ENCODE measurements at places on chromosomes 5 and 9.

- peak; percentile 15 for DNase-seq
Observed at GRCh38 chr9:111632060-111632459, 926 bp downstream of the DNAJC25 start.

GRCh38 chr5:32272746-32273145 is 40.0 kb downstream of the MTMR12 start:
- DNase-seq, result no peak

DNA sequence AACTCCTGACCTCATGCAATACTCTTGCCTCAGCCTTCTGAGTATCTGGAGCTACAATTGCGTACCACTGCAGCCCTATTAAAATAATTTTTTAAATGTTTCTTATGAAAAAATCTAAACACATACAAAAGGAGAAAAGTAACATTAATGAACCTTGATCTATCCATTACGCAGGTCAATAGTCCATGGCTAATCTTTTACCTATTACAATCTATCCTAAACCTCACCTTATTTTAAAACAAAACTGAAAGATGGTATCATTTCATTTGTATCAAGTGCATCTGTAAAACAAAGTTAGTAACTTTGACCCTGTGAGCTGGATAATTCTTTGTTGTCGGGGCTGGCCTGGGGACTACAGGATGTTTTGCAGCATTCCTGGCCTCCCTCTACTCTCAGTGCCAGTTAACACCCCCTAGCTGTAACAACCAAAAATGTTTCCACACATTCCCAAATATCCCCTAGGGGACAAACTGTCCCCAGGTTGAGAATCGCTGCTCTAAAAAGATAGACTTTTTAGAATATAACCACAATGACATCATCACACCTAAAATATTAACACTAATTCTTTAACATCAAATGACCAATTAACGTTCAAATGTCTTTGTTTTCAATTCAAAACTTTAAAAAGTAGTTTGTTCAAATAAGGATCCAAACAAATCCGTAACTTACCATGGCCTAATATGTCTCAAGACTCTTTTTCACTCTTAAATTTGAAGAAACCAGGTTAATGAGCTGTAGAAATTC is 54.8 kb downstream of the RNF38 start:
- no peak for DNase-seq

GRCh38 chr9:131554087-131554842 is 8.9 kb downstream of the PRRT1B start:
- DNase-seq, result no peak

GRCh38 chr5:36877667-36878391 is 1.3 kb downstream of the NIPBL start:
- DNase-seq, result peak; percentile 79

DNA sequence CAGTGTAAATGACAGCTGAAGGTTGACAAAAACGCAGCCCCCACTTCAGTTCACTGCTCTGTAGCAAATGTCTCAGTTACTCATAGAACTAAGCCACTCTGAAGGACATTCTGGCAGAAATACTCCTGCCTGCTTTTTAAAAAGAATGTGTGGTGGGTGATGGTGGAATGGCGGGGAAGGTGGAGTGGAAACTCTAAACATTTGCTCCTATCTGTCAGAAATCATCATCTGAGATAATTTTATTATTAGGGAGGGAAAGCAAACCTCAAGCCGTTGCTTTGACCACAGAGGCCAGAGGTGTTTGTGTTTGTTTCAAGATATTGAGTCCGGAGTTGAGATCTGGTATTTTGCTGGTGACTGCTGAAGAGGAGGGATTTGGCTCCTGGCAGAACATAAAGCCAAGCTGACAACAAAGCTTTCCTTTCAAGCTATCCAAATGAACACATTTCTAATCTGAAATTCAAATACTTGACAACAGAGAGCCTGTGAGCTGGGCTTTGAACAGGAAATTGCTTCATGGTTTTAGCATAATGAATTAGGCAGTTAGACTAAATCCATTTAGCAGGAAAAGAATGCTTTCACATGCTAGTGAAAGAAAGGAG is 362.7 kb downstream of the CSNK1G3 start:
- DNase-seq, result no peak

- no peak for DNase-seq
Observed at GRCh38 chr9:71678999-71679398, 89.3 kb downstream of the CEMIP2 start.

GRCh38 chr5:56480078-56480704 is 247.1 kb upstream of the ANKRD55 start:
- peak; percentile 13 for DNase-seq

- DNase-seq, result no peak
Observed at GRCh38 chr9:93268551-93269314, 84.8 kb downstream of the WNK2 start.

DNA sequence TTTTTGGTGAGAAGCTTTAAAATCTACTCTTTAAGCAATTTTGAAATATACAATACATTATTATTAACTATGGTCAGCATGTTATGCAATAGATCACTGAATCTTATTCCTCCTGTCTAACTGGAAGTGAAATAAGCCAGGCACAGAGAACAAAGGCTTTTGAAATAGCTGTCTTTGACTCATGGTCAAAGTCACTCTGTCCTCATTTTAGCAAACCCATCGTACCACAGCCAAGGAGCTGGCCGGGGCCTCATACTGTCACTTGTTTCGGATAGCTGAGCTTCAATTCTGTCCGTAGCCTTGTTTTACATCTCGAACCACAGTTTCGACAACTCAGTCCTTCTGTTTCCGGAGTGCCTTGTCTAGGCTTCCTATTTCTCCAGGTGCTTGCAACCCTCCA is 19.2 kb downstream of the ADCY2 start:
- no peak for DNase-seq

- no peak for DNase-seq
Observed at GRCh38 chr9:14292181-14292739, 21.7 kb downstream of the NFIB start.

GRCh38 chr9:8962084-8962483 is 1162.5 kb upstream of the DMAC1 start:
- DNase-seq, result no peak

- DNase-seq, result no peak
Observed at GRCh38 chr9:129472651-129473102, 148.2 kb downstream of the C9orf50 start.

DNA sequence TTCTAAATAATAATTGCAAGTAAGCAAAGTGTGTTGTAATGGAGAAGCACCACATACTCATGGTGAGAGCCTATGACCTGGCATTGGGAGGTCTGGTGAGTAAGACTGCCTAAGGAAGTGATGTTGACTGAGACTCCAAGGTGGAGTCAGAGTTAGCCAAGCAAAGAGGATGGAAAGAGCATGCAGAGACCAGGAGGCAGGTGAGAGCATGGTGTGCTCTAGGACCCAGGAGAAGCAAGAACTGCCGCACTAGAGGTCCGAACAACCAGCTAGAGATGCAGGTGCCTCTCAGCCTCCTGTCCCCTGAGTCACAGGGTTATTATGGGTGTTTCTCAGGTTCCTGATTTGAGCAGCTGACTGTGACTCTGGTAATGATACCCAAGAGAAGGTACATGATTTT is 27.3 kb downstream of the ANP32B start:
- peak; percentile 91 for DNase-seq

- DNase-seq, result peak; percentile 79
Observed at GRCh38 chr5:139481580-139482049, 943 bp downstream of the STING1 start.

DNA sequence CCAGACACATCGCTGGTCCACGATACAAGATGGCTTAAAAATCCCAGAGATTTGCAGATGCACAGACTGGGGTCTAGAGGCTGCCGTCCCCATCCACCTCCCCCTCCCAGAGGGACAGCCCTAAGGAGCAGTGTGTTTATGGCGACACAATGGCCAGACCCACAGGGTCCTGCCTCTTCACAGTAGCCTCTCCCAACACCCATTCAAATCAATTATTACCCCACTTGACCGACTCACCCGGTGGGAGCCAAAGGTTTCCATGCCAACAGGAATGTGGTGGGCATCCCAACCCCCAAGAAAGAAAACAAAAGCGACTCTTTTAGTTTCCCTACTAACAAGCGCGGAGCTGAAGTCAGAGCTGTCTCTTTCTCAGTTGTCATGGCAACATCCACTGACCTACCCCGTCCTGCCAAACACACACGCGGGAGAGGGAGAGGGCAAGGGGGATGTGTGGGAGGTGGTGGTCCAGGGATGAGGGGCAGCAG is 209.0 kb downstream of the TTLL11 start:
- DNase-seq, result no peak

- DNase-seq, result peak; percentile 30
Observed at GRCh38 chr9:114811301-114811700, 5.5 kb upstream of the TNFSF15 start.

GRCh38 chr9:89919171-89919681 is 314.4 kb downstream of the GADD45G start:
- DNase-seq, result peak; percentile 16

DNA sequence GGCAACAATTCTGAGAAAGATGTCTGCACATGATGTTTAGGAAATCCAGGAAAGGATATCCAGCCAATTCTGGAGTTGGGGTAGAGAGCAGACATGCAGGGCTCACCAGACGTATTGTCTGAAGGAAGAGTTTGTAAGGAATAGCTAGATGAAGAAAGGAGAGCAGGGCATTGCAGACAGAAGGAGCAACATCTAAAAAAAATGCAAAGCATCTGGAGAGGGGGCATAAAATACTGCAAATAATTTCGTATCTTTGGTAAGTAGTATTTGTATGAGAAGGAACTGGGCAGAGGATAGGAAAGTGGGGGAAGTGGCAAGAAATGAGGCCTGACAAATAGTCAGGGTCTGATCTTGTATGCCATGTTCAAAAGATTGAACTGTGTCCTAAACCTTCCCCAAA is 74.8 kb downstream of the MACIR start:
- no peak for DNase-seq

DNA sequence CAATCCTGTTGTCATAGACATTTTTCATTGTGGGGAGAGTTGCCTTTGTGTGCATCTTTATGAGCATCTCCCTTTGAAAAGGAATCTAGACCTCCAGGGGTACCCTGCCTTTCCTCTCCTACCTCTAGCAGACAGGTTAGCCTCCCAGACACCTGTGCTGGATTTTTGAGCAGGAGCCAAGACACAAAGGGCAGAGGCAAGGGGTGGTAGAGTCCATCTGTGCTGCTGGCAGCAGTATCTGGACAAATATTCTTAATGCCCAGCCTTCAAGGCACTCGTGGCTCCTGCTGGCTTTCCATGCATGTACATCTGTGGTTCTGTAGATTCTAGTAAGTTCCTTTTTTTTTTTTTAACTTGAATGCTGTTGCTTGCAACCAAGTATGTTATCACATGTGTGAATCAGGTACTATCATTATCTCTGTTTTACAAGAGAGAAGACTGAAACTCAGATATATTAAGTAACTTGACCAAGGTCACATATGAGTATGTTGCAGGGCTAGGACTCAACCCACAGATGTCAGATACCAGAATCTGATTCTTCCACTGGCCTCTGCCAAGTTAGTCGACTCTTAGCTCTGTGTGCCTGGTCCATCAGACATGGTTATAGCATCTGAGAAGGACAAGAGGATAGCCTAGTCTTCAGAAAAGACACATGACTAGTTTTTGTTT is 32.9 kb upstream of the GPR151 start:
- DNase-seq, result no peak

GRCh38 chr5:8981496-8981895 is 564.4 kb downstream of the SEMA5A start:
- peak; percentile 26 for DNase-seq
